ENCODE measurements at places on chromosomes 2 and 18.

DNA sequence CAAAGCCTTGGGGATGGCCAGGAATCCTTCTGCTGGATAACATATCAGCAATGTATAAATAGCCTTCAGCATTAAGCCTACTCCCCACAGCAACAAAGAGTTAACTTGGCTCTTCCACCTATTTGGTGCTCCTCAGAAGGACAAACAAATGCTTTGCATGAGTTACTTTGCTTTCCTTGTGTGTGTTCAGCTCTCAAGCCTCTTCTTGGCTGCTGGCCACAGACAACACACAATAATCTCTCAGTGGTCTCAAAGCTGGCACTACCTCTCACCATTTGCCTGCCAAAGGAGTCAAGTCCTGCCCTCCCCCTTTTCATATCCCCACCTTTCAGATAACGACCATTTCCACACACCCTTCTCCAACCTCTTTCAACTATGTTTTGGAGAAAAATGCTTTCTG is 17.5 kb downstream of the FTCDNL1 start:
- DNase-seq = no peak

DNA sequence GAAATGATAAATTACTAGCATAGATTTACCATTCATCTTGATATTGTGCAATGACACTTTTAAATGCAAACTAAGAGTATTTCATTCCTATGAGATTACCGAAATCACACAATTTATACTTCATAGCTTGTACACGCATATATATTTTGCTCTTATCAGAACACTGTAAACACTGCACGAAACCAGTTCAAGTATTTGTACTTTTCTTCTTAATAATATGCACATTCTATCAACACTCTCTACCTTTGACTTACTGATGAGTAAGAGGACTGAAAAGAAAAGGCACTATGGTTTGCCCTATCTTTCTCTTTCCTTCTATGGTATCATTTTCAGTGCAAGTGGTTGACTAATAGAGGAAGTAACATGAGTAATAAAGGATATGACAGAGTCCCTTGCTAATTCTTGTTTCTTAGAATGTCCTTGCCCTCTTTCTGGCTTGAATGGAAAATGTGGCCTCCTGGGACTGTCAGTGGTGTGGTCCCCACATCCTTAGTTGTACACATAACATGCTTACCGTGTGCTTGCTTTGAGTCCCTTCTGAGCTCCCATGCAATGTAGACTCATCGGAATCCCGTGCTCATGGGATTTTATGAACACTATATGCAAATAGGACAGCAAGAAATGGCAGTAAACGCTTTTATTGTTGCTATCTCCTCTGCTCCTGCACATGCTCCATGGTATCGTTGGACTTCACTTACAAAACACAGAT is 363.5 kb upstream of the TNP1 start:
- DNase-seq = no peak

- no peak for DNase-seq
Measured at GRCh38 chr2:65264821-65265670, 37.4 kb downstream of the ACTR2 start.

- no peak for DNase-seq
Measured at GRCh38 chr2:177265824-177266817, 1.6 kb upstream of the NFE2L2 start.

GRCh38 chr18:52325997-52326396 is 14.0 kb upstream of the DCC start:
- no peak for DNase-seq

DNA sequence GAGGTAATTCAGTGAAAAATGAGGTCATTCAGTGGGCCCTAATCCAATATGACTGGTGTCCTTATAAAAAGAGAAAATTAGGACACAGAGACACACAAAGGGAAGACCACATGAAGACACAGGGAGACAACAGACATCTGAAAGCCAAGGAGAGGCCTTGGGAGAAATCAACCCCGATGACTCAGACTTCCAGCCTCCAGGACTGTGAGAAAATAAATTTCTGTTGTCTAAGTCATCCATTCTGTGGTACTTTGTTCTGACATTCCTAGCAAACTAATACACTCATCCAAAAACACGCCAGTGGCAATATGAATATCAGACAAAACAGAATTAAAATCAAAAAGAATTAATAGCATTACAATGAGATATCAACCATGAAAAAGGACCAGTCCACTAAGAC is 303.7 kb downstream of the SS18 start:
- DNase-seq = no peak

All from H1 (cell line).